ENCODE measurements at places on chromosomes 4 and X. TPM values are rescaled to one million over a fixed set of nuclear protein-coding genes. Genes with fewer than 3 reads are reported as not detected.

The ATP2B3 gene
- not detected for polyA plus RNA-seq

The ZNF41 gene
- 6.2 TPM for polyA plus RNA-seq

The MORF4L2 gene
- polyA plus RNA-seq, result 452 TPM

The PROM1 gene
- polyA plus RNA-seq, result not detected

The RHOXF2B gene
- not detected for polyA plus RNA-seq

The FGF13 gene
- 0.35 TPM for polyA plus RNA-seq

Data from AG04450 (cell line).